ENCODE measurements at places on chromosomes 4 and X.

- peak; percentile 24 for DNase-seq
Observed at GRCh38 chrX:123854329-123854728, 5.5 kb upstream of the XIAP start.

- peak; percentile 47 for DNase-seq
Observed at GRCh38 chr4:80336582-80336981, 1.1 kb downstream of the CFAP299 start.

DNA sequence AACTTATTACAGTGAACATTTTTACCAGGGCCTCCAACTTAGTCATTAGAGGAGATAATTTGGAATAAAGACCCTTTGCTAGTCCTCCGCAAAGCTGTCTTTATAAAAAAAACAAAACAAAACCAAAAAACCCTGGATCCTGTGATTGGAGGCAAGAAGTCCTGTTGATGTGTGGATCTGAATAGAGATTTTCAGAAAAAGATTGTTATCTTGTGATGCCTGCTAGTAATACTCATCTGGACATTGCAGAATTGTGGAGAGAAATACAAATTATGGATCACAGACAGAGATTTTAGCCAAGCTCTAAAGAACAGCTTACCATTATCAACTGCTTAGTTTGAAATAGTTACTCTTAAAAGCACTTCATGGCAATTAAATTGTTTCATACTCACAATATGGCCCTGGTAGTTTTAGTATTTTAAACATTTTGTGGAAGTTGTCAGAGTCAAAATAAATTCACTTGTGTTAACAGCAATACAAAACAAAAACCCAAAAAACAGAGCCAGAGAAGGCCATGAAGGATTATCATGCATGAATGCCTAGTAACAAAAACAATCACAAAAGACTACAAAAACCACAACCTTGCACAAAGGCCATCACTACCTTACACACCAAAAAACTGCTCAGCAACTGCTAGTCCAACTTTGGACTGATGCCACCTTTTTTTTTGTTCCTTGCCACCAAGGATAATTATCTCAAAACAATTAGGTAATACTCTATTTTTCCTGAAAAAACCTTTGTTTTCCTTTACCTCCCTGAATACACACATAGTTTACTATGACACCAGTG, 514.5 kb upstream of the SLIT2 start:
- DNase-seq: no peak

GRCh38 chrX:103250977-103251376, 4.0 kb downstream of the TCEAL8 start:
- no peak for DNase-seq

DNA sequence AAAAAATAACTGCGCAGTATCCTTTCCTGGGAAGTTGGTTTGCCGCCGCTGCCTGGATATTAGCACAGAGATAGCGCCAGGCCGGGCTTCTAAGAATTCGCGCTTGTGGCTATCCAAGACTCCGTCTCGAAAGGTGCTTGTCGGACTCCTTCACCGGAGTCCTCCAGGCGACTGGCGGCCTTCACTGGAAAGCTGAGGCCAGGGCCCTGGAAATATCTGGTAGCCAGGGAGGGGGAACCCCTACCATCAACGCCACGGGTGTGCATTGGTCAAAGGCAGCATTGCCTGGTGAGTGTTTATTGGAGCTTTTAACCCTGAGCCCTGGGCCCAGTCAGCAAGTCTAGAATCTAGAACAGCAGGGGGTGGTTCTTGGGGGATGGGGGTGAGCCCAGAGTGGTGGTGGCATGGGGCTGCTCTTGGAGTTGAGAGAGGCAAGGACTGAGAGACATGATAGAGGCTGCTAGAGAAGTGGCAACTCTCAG, 577 bp upstream of the PIM2 start:
- no peak for DNase-seq

Measured in EL (cell line).